ENCODE measurements at places on chromosomes 6 and 20.
A peak's percentile ranks its signal among the peaks of the same experiment; 100 is the strongest.

GRCh38 chr6:8343600-8343999 lies 91.7 kb downstream of the SLC35B3 start:
- no peak for DNase-seq

- no peak for DNase-seq
Observed at GRCh38 chr20:14716351-14716801, 379.0 kb upstream of the FLRT3 start.

DNA sequence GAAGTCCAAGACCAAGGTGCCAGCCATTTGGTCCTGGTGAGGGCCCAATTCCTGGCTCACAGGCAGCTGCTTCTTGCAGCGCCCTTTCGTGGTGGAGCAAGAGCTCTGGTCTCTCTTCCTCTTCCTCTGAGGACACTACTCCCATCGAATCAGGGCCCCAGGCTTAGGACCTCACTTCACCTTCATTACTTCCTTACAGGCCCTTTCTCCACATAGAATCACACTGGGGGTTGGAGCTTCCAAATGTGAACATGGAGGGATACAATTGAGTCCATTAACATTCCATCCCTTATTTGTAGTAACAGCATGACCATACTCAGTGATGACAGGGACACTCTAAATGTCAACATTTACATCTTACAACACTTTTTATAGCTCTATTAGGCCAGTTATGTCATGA lies 2.3 kb downstream of the RAMACL start:
- DNase-seq: peak; percentile 42

- no peak for DNase-seq
Observed at GRCh38 chr6:32867022-32867477, 13.1 kb downstream of the PSMB9 start.

- no peak for DNase-seq
Observed at GRCh38 chr6:26319405-26320128, 45.4 kb upstream of the BTN3A2 start.

GRCh38 chr6:3661390-3661789 lies 90.1 kb downstream of the PXDC1 start:
- DNase-seq: no peak

GRCh38 chr6:168193816-168194721 lies 115.1 kb upstream of the FRMD1 start:
- DNase-seq: no peak

DNA sequence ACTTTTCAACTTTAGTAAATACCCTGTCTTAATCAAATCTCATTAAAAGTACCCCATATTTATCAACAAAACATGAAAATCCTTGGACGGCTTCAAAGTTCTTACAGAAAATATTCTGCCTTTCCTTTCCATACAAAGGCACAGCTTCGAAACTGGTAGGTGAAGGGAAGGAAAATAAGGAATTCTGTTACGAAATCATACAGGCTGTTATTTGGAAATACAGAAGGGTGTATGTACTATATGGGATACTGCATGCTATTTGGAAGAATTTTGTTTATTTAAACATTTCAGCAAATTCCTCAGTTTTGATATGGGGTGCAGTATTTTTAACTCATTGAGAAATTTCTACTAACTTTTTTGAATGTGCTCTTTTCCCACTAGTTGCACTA lies 138.4 kb upstream of the BTN3A2 start:
- DNase-seq: no peak

GRCh38 chr20:18856873-18857272 lies 43.3 kb downstream of the SCP2D1 start:
- no peak for DNase-seq

DNA sequence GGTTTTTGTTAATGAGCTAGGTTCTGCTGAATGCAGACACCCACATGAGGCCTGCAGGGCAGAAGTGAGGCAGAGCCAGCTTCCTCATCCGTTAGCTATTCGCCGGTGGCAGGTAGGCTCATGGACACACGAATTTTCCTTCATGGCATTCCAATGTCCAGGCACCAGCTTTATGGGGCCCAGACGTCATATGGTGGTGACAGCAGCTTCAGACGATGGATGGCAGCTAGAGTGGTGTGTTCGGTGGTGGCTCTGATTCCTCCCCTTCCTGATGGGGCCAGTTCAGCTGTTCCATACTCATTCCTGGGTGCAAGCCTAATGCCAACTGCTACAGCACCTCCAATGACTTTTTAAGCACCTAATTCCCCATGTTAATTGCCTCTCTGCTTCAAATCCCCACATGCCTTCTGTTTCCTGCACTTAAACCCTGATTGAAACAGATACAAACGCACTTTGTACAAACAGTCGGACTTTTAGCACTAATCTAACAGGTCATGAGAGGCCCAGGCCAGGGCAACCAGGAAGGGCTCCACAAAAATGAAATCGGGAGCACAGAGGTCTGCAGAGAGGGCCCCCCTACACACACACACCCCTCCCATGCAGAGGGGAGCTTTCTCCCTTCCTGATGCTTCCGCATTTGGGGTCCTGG lies 35.7 kb upstream of the MLN start:
- no peak for DNase-seq

GRCh38 chr20:3431109-3431508 lies 23.6 kb upstream of the DNAAF9 start:
- DNase-seq: no peak

DNA sequence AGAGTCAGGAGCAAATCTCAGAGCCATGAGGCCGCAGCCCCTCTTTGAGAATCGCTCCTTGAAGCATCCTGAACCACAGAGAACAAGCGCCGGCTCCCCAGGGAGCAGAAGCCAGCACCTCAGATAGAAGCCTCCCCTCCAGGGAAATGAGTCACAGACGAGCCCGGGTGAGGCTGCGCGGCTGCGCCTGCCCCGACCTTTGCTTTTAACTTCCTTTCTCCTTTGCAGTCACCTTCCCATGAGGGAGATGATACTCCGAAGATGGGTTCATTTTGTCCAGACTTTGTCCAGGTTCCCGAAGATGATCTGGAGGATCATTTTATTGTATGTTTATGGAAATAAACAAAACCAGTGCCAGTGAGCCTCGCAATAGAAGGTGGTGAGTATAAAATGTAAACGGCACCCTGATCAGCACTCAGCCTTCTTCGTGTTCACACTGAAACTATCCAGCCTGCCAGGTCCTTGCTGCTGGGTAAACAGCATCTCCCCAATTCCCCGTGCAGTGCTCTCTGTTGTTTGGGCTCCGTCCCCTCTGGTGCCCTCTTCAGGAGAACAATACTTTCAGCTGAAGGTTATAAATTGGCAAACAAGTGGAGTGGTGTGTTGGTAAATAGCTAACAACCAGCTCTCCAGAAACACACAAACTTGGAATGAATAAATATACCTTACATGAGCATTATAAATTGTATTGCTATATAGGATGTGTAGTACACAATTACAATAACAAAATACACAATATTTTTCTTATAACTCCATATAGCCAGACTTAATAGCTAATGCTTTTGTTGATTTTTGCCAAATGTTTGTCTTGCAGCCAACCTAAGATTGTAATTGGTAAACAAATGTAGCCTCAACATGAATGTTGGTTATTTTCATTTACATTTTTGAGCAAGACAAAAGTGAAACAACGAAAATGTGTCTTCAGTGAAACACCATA lies 41.4 kb upstream of the TMEM181 start:
- DNase-seq: peak; percentile 74

All from fibroblast of upper back skin (primary cell).